ENCODE measurements at places on chromosomes 13 and 19.

- no peak for DNase-seq
Measured at GRCh38 chr13:24041651-24042225, 118.8 kb upstream of the SPATA13 start.

- DNase-seq, result no peak
Measured at GRCh38 chr13:42836930-42837690, 55.7 kb downstream of the FAM216B start.

- DNase-seq, result no peak
Measured at GRCh38 chr19:13795595-13796300, 505 bp downstream of the ZSWIM4 start.

GRCh38 chr19:6226012-6226411 lies 53.8 kb downstream of the MLLT1 start:
- peak; percentile 17 for DNase-seq

GRCh38 chr19:36489920-36490415 lies 607 bp upstream of the ZNF566 start:
- peak; percentile 94 for DNase-seq

DNA sequence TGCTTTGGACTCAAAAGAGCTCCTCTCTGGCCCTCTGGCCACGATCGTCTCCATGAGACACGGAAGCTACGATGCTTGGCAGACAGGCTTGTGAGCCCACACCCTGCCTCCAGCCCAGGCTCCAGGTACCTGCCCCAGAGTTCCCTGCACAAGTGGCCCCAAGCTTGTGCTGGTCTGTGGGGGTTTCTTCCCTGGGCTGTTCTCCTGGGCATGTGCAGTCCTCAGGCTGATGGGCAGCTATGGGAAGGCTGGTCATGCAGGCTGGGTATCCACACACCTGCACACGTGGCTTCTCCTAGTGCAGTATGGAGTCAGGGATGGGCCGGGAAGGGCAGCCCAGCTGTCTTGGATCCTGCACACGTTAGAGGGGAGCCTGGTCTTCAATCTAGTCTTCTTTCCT lies 43.1 kb downstream of the TEX29 start:
- no peak for DNase-seq

DNA sequence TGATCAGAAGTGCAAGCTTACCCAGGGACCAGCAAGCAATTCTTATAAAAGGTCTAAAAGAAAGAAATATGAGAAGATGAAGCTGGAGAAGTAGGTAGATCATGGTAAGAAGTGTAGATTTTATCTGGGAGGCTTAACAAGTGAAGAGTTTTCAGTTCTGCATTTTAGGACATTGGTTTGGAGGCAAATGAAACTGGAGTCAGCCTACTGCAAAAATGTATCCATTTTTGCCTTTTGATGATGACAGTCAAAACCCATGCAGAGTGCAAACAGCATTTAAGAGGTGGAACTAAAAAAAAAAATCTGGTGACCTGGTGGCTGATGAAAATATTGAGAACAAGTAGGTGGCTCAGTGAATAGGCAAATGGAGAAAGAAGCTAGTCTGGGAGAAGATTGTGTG lies 216.9 kb downstream of the DNAJC15 start:
- DNase-seq, result no peak

DNA sequence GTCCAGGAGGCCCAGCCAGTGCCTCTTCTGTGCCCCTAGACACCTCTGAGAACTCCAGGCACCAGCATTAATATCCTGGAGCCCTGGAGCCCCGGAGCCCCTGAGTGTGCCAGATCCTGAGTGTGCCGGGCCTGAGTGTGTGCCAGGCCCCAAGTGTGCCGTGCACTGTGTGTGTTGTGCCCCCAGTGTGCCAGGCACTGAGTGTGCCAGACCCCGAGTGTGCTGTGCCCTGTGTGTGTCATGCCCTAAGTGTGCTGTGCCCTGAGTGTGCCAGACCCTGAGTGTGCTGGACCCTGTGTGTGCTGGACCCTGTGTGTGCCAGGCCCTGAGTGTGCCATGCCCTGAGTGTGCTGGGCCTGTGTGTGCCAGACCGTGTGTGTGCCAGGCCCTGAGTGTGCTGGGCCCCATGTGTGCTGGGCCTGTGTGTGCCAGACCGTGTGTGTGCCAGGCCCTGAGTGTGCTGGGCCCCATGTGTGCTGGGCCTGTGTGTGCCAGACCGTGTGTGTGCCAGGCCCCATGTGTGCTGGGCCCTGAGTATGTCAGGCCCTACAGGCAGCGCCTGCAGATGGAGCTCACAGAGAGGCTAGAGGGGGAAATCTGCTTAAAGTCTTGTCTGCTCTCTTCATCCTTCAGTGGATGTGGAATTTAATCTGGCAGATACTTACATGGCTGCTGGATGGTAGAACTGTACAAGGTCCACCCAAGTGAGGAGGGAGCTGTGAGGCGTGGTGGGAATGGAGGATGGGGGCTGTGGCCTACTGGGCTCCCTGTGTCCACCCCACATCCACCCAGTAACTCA lies 53.9 kb downstream of the C13orf46 start:
- no peak for DNase-seq

GRCh38 chr19:46206176-46206575 lies 23.4 kb upstream of the IGFL1 start:
- DNase-seq, result no peak

GRCh38 chr13:111559612-111560403 lies 239.4 kb downstream of the TEX29 start:
- no peak for DNase-seq

- no peak for DNase-seq
Measured at GRCh38 chr13:26951581-26952177, 191.1 kb upstream of the GPR12 start.

- DNase-seq, result no peak
Measured at GRCh38 chr13:36764957-36765356, 54.1 kb upstream of the RFXAP start.

- no peak for DNase-seq
Measured at GRCh38 chr19:5738423-5738822, 18.0 kb downstream of the CATSPERD start.

- no peak for DNase-seq
Measured at GRCh38 chr13:42181381-42181953, 90.5 kb upstream of the AKAP11 start.

GRCh38 chr19:35115177-35115951 lies at the start of gene FXYD3:
TSS of gene FXYD3 (plus strand) at chr19:35115823. CDS start at chr19:35119377, 3,554 bp downstream.
- peak; percentile 88 for DNase-seq

DNA sequence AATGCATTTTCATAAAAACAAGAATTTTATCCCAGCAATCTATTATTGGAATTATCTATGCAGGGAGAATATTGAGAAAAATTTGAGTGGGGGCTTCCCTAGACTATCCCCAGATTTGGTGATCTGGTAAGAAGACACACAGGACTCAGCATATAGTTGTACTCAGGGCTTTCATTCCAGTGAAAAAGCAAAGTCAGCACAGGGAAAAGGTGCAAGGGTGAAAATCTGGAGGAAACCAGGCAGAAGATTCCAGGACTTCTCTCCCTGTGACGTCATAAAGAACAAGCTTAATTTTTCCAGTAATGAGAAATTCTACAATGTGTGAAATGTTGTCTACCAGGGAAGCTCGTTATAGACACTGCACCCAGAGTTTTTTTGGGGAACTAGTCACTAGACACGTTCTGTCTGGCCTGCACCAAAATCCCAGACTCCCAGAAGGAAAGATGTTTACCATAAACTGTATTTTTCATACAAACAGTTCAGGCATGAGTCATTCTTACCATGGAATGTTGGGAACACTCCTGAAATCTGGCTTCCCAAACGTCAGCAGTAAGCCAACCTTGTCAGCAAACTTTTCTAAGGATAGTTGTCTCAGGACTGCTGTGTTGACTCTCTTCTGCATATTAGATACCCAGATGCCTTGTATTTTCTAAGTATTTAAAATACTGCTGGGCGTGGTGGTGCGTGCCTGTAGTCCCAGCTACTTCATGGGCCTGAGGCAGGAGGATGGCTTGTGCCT lies 107.4 kb downstream of the DNAJC3 start:
- no peak for DNase-seq

GRCh38 chr13:110001670-110002275 lies 215.4 kb upstream of the IRS2 start:
- DNase-seq, result no peak

DNA sequence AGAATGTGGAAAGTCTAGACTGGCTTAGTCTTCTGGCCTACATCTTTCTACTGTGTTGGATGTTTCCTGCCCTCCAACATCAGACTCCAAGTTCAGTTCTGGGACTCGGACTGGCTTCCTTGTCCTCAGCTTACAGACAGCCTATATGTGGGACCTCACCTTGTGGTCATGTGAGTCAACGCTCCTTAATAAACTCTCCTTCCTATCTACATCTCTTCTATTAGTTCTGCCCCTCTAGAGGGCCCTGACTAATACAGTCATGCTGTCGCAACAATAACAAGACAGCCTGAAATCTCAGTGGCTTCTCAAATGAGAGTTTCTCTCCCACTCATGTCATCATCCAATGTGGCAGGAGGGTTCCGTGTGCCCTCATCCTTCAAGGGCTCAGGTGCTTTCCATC lies 347.8 kb downstream of the MZT1 start:
- no peak for DNase-seq

- DNase-seq, result no peak
Measured at GRCh38 chr19:10894911-10895213, 23.5 kb downstream of the CARM1 start.

GRCh38 chr19:47593860-47594259 lies 15.1 kb upstream of the BICRA start:
- DNase-seq, result no peak

GRCh38 chr19:54047616-54048015 lies 16.1 kb downstream of the VSTM1 start:
- DNase-seq, result no peak

GRCh38 chr13:32530841-32531253 lies 7.7 kb downstream of the N4BP2L2 start:
- DNase-seq, result no peak

DNA sequence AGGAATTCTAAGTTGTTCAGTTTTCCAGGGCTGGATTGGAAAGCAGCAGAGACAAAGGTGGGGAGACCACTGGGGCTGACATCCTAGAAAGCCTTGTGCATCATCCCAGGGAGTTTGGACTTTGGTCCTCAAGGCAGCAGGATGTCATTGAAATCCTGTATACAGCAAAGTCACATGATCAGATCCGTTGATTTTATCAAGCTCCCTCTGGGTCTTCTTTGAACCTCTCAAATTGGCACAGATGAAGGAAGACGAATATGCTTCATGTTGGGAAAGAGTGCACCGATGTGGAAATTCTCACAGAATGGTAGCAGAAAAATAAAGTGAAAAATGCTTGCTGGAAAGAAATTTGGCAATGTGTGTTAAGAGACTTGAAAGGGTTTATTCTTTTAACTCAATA lies 149.8 kb upstream of the TMTC4 start:
- DNase-seq, result no peak

GRCh38 chr13:44543369-44543768 lies 32.8 kb downstream of the TSC22D1 start:
- DNase-seq, result no peak

- DNase-seq, result no peak
Measured at GRCh38 chr13:72763411-72763810, 18.3 kb downstream of the DIS3 start.

- DNase-seq, result no peak
Measured at GRCh38 chr13:21309542-21310172, 133.2 kb downstream of the MRPL57 start.

DNA sequence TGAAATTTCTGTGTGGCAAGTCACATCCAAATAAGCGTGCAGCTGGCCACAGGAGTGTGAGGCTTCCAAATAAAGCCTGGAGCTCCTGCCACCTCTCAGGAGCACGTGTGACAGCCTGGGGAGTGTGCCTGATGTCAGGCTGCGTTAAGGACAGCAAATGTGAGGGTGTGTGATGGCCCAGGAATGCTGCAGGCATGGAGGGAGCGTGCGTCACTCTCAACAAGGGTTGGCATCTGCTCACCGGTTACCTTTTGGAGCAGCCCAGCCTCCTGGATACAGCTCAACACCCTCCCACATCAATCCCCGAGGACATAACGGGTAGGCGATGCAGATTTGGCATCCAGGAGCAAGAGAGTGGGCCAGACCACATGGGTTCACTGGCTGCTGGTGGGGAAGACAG lies 19.0 kb downstream of the NUMBL start:
- DNase-seq, result peak; percentile 70

DNA sequence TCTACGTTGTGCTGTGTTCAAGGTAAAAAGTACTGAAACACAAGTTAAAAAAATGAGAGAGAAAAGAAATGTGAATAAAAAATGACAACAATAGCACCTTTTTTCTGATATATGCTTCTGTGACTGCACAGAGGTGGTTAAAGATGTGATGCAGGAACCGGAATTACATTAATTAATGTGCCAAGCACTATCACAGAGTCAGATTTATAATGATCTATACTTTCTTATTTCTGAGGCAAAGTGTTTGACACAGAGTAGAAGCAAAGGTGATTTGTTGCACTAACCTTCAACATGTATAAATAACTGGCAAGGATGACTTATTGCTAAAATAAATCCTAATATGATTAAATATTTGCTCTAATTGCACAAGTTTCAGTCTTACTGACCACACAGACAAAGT lies 654.6 kb upstream of the SLITRK1 start:
- DNase-seq, result no peak

- DNase-seq, result no peak
Measured at GRCh38 chr13:88136098-88136790, 465.1 kb downstream of the SLITRK5 start.

GRCh38 chr19:45507872-45508416 lies 665 bp downstream of the VASP start:
- no peak for DNase-seq

- no peak for DNase-seq
Measured at GRCh38 chr13:20980430-20980829, 77.9 kb upstream of the XPO4 start.

DNA sequence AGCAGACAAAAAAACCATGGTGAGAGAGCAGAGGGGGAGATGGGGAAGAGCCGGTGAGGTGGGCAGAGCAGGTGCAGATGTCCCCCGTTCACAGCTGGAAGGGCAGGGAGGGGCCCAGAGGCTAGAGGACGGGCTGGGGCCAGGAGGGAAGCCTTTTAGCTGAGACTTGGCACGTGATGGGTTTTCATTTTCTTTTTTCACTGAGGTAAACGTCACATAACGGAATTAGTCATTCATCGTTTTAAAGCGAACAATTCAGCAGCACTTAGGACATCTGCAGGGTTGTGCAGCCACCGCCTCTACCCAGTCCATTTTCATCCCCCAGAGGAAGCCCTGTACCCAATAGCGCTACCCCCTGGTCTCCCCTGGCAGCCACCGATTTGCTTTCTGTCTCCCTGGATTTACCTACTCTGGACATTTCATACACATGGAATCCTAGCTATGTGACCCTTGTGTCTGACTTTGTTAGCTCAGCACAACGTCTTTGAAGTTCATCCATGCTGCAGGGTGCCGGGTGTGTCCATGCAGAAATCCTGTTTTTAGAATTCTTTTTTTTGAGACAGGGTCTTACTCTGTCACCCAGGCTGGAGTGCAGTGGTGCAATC lies 16.0 kb upstream of the EMC10 start:
- DNase-seq, result no peak

- DNase-seq, result no peak
Measured at GRCh38 chr19:28299649-28300048, 913.3 kb downstream of the UQCRFS1 start.

- DNase-seq, result no peak
Measured at GRCh38 chr13:27643334-27644132, 21.8 kb downstream of the POLR1D start.

GRCh38 chr19:6412447-6413091 lies 12.0 kb downstream of the KHSRP start:
- DNase-seq, result no peak

GRCh38 chr13:34594507-34594906 lies 347.6 kb upstream of the NBEA start:
- no peak for DNase-seq

- no peak for DNase-seq
Measured at GRCh38 chr13:61463024-61463423, 47.4 kb upstream of the PCDH20 start.

Data from posterior cingulate gyrus (tissue), 11 donors.